Coronary artery (tissue), 2 donors: ENCODE measurements at places on chromosomes 7 and 10.

DNA sequence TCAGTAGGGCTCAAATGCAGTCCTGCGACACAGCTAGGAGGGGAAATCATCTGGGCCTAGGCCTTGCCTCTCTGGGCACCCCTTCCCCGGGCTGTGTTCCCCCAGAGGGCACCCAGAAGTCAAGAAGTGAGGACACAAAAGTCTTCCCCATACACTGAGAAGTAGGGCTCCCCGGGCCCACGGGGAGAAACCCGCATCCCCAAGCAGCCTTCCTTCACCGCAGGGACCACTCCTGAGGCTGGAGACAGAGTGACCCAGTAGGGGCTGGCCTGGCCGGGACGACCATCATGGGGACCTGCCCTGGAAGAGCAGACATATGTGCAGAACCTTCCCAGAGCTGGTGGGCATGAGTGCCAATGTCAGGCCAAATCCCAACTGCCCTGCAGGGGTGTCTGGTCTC is 163.5 kb downstream of the GFRA1 start:
- peak; percentile 46 for DNase-seq

DNA sequence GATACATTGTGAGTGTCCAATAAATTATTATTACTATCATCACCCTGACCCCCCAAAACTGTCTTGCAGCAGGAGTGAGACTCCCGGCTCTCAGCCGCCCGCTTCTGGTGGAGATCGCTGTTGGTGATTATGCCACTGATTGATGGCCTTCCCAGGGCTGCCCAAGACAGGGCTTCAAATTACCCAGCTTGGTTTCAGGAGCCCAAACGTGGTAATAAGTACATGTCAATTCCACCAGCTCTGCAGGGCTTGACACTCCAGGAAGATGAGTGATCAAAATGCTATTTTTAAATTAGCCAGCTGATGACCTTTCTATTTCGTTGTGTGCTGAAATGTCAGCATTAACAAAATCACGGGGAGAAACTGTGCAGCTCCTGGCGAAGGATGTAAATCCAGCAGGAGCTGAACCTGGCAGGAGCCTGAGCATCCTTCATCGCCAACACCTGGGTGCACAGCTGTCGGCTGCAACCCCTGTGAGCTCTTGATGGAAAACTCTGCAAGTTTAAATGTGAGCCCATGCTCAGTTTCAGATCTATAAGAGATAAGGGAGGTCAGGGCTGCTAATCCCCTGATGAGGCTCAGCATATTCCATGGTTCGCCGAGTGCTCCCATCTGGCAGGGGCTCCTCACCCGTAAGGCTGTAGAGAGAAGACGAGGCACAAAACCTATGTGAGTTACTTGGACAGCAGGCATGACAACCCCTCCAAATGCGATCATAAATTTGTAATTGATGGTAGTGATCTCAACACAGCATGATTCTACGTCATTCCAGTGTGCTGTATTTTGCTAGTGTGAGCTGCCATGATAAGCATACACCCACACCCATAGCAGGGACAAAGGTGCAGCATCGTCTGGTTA is 446.3 kb downstream of the TCERG1L start:
- DNase-seq = no peak

- DNase-seq = no peak
These were observed 1271.6 kb upstream of the SORCS1 start for GRCh38 chr10:108436096-108436495.

- no peak for DNase-seq
These were observed 6.3 kb upstream of the HBP1 start for GRCh38 chr7:107162475-107162874.

GRCh38 chr10:9297580-9297979 is 1243.1 kb downstream of the GATA3 start:
- no peak for DNase-seq

DNA sequence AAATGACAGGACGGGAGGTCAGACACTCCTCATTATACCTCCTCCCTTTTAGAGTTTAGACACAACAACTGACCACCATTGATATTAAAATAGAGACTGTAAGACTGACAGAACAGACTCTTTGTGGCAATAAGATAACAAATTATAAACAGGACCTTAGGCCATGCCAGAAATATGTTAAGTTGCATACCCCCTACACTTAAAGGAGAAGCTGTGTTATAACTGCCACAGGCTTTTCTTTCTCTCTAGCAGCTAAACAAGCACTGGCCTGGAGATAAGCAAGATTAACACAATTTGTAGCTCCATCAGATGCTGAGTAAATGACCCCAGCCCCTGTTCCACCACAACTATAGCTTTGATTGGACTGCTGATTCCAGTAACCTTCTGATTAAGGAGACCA is 10.5 kb upstream of the UNC5B start:
- peak; percentile 22 for DNase-seq

DNA sequence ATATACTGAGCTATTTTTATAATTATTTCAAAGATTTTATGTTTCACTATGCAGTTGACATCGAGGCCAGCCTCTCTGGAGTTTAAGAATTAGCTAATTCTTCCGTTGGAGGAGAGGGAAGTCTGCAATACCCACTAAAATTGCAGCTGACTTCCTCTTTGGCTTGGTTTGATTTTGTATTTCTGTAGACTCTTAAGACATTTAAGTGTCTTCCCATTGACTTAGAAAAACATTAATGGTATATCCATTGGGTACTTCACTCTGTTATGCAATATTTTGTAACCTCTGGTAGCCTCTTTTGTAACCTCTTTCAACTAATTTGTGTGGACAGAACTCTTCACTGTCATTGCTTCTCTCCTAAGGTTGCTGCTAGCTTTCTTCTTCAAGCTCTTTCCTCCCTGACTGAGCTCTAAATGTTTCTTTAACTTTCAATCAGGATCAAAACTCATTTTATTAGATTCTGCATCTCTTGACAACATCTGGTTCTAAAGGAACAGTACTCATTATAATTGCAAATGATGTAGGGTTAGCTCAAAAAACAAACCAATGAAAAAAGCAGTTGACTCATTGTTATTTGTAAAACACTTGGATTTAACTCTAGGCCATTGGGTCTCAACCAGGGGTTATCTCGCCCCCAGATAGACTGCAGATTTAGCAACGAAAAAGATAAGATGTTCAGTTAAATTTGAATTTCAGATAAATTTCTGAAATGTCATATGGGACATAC is 1.7 kb upstream of the ANKRD22 start:
- no peak for DNase-seq

DNA sequence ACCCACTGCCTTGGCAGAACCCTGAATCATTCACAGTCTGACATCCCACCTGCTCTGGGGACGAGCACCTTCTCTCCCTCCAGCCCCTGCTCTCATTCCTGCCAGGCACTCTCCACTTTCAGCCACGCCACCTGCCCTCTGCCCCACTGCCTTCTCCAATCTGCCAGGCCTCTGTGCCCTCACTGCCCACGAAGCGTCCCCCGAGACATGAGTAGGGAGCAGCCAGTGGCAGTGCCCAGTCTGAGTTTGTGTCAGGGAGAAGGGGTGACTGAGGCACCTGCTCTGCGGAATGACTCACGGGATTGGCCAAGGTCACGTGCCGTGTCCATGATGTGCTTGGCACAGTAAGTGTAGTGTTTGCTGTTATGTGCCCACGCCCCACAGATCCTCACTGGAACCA is 215.2 kb upstream of the PPP2R2D start:
- no peak for DNase-seq

DNA sequence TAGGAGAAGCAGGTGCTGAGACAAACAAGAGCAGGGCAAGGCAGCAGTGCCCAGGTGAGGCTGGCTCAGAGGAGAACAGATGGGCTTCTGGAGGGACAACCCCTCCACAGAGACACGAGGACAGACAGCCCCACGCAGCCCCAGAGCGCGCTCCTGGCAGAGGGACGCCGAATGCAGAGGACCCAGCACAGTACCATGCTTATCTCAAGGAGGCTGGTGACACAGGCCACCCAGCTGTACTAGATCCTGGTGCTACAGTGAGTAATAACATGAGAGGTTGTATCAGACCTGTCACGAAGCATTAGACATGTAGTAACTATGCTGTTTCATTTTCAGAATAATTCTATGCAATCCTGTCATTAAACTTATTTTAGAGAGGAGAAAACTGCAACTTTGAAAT is 60.4 kb upstream of the NCAPG2 start:
- DNase-seq = no peak

- peak; percentile 55 for DNase-seq
These were observed 49.4 kb downstream of the ADCYAP1R1 start for GRCh38 chr7:31101544-31101943.

DNA sequence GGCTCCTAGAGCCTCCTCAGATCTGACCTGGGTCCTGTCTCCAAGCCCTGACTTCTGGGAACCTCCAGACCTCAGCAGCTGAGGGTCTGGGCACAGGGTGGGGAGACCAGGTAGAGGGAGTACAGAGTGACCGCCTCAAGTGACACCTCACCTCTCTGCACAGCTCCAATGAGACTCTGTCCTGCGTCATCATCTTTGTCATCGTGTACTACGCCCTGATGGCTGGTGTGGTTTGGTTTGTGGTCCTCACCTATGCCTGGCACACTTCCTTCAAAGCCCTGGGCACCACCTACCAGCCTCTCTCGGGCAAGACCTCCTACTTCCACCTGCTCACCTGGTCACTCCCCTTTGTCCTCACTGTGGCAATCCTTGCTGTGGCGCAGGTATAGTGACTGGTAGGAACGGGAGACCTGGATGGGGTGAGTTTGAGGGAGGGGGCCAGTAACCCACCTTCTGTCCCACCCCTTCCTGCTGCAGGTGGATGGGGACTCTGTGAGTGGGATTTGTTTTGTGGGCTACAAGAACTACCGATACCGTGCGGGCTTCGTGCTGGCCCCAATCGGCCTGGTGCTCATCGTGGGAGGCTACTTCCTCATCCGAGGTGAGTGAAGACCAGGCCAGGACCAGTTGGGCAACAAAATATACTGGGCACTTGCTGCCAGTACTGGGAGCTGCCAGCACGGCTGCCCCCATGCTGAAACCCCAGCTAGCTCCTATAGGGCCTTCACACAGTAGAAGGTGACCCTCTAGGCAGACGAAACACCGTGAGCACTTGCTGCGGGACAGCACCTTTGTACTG is 17.8 kb downstream of the SMO start:
- DNase-seq = no peak

DNA sequence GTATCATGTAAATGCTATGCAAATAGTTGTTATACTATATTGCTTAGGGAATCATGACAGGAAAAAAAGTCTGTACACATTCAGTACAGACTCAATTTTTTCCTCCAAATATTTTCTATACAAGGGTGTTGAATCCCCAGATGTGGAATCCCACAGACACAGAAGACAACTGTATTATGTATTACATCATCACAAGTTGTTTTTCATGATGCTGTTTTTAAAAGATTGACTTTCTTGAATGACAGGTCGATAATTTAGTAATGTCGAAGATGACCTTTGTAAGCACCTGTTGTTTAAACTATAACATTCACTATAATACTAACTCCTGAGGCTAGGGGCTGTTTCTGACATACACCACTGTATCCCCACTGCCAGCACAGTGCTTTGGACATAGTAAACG is 143.5 kb downstream of the MLLT10 start:
- no peak for DNase-seq

GRCh38 chr10:49139028-49139845 is 5.4 kb upstream of the FAM170B start:
- no peak for DNase-seq

DNA sequence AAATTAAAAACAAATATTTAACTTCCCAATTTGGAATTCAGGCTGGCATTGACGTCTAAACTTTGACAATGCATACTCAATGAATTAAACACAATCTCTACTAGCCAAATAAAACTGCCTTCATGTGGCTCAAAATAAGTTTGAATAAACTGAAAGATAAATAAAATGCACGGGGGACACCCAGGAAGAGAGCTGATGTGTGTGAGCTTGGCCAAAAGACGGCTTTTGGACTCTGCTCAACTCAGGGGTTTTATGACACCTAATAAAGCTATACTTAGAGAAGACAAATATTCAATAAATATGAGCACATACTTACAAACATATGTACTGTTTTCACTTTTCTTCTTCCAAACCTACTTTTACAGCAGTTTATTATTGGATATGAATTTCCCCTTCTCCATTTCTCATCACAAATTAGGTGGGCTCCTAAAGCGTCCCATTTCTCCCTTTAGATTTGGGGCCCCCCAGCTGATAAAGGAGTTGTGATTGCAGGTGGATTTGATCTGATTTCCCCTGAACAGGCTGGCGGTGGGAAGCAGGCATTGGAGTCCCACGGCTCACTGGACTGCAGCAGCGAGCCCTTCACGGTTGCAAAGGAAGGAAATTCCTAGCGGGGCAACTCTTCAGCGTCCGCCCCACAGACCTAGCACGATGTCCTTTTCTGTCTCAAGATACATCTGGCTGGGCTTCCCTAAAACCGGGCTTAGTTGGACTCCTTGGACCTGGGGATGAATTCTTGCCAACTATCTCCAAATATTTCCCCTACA is 79.6 kb downstream of the INSIG1 start:
- no peak for DNase-seq

DNA sequence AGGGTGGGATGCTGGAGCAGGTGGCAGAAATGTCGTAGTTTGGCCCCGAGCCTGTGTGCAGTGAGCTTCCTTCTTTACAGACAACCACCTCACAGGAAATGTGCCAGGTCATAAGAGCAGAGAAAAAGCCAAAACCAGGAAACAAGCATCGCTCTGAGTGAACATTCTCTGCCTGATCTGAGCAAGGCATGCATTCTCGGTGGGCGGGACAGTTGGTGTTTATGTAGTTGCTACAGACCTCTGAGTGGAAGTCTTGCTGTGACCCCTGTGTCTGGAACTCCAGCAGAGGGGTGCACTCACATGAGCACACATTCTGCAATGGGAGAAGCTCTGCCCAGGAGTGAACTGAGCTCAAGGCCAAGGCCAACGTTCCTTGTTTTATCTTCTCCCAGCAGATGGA is 230.1 kb downstream of the TCERG1L start:
- no peak for DNase-seq

GRCh38 chr10:84613336-84614021 is 285.1 kb downstream of the CCSER2 start:
- no peak for DNase-seq
